Activated CD4-positive, alpha-beta T cell treated with anti-CD3 and anti-CD28 coated beads, Interleukin-2, amount 10 ng/mL, durations not matched to agents 7 days and 5 days (primary cell): ENCODE measurements at places on chromosomes 1 and 21.

GRCh38 chr1:152109998-152110294, 5.3 kb downstream of the TCHH start:
- H3K36me3 ChIP-seq: peaks cover 3% of the 10 kb centered on the region
- no peaks in the 10 kb centered on the region for H3K4me1 ChIP-seq
- no peak for DNase-seq
- H3K4me3 ChIP-seq: no peak overlapping the region
- H3K27me3 ChIP-seq: peaks cover 14% of the 10 kb centered on the region

- no peak for DNase-seq
- H3K4me1 ChIP-seq: peaks cover 4% of the 10 kb centered on the region
- no peak overlapping the region for H3K4me3 ChIP-seq
- H3K27ac ChIP-seq: no peak overlapping the region
These were observed 40.9 kb upstream of the SLC6A9 start for GRCh38 chr1:44072204-44072603.

DNA sequence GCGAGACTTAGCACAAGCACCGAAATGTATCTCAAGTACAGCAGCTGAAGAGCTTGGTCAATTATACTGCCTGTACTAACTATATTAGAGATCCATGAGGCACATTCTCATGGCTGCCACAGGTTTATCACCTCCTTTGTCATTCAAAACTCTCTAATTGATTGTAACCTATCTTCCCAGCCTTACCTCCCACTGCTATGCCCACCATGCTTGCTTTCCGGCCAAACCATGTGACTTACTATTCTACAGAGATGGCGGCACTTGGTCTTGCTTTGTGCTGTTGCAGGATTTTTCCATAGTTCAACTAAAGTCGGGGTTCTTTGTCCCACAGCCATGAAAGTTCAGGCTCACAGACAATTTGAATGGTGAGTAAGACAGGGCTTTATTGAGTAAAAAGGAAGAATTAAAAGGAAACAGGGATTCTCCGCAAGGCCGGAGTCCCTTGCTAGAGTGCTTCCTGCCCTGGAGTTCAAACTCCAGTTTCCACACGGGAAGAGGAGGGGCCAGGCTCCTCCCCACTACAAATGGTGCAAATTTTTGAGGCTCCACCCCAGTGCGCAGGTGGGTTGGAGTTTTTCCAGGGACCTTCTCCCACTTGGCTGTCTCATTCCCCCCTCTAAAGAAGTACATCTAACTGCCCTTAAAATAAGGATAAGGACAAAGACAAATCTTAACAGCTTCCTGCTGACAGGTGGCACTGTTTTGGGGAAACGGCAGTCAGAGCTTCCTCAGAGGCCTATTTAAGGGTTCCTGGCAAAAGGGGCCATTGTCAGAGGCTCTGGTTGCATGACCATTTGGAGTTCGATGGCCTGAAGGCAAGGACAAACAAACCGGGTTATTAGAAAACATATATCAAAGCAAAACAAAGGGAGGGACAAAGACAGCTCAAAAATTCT, 28.7 kb downstream of the FMO2 start:
- H3K4me3 ChIP-seq: no peak overlapping the region
- H3K36me3 ChIP-seq: no peaks in the 10 kb centered on the region
- no peak overlapping the region for H3K27ac ChIP-seq
- DNase-seq: no peak

DNA sequence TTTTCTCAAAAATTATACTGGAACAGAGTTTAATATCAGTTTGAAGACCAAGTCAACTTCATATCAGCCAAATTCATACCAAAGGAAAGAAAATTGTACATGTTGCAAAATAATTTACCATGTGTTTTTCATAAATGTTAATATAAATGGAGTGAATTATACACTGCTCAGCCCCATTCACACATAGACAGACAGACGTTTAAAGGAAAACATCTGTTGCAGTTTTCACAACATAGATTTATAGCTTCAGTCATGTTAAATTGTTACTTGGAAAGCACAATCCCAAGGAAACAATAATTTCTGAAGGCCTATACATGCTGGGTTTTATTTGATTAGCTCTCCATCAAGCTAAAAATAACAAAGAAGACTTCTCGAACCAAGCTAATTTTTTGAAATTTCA, 27.8 kb upstream of the HYI start:
- peaks cover 20% of the 10 kb centered on the region for H3K27me3 ChIP-seq
- peaks cover 6% of the 10 kb centered on the region for H3K4me1 ChIP-seq
- H3K36me3 ChIP-seq: no peaks in the 10 kb centered on the region

GRCh38 chr1:118711356-118711755, 276.8 kb downstream of the TBX15 start:
- H3K27ac ChIP-seq: no peak overlapping the region
- H3K4me1 ChIP-seq: no peaks in the 10 kb centered on the region
- H3K27me3 ChIP-seq: no peaks in the 10 kb centered on the region

DNA sequence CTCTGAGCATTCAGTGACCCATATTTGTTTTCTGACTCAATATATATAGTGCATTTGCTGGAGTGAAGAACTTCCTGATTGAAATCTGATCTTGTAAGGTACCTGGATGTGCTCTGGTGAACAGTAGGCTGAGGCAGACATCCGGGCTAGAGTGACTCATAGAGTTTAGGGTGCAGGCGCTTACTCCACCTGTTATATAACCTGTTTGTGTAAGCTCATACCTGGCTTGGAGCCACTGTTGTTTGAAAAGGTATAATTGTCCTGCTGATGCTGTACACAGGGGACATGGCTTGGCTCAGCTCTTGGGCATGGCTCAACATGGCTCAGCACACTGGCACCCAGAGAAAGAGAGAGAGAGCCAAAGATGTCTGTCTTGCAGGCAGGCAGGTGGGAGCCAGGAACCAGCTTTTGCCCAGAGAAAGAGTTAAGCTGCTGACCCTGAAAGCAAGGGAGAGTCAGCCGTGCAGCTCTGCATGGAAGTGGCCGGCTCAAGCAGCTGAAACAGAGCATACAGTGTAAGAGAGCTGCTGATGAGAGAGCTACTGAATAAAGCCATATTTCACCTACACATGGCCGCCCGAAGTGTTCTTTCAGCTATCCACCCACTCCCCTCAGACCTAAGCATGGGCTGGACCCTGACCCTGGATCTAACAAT, 43.2 kb downstream of the GJA5 start:
- peaks cover 19% of the 10 kb centered on the region for H3K27me3 ChIP-seq
- no peak for DNase-seq
- no peak overlapping the region for H3K27ac ChIP-seq
- no peak overlapping the region for H3K4me3 ChIP-seq
- peaks cover 8% of the 10 kb centered on the region for H3K4me1 ChIP-seq
- no peaks in the 10 kb centered on the region for H3K36me3 ChIP-seq

GRCh38 chr1:8903908-8904650, 25.6 kb upstream of the ENO1 start:
- H3K4me1 ChIP-seq: peaks cover 54% of the 10 kb centered on the region
- H3K4me3 ChIP-seq: no peak overlapping the region
- DNase-seq: no peak
- H3K27me3 ChIP-seq: peaks cover 2% of the 10 kb centered on the region
- H3K27ac ChIP-seq: peak overlapping the region; percentile 46
- H3K36me3 ChIP-seq: peaks cover 9% of the 10 kb centered on the region

GRCh38 chr1:38586993-38587646, 272.5 kb downstream of the RRAGC start:
- DNase-seq: peak; percentile 56
- no peak overlapping the region for H3K4me3 ChIP-seq
- H3K27ac ChIP-seq: no peak overlapping the region
- H3K27me3 ChIP-seq: peaks cover 23% of the 10 kb centered on the region

- H3K36me3 ChIP-seq: no peaks in the 10 kb centered on the region
- peak overlapping the region; percentile 48 for H3K4me3 ChIP-seq
- no peak for DNase-seq
- H3K27me3 ChIP-seq: peaks cover 46% of the 10 kb centered on the region
These were observed 1.7 kb downstream of the NR5A2 start for GRCh38 chr1:200029035-200029821.

DNA sequence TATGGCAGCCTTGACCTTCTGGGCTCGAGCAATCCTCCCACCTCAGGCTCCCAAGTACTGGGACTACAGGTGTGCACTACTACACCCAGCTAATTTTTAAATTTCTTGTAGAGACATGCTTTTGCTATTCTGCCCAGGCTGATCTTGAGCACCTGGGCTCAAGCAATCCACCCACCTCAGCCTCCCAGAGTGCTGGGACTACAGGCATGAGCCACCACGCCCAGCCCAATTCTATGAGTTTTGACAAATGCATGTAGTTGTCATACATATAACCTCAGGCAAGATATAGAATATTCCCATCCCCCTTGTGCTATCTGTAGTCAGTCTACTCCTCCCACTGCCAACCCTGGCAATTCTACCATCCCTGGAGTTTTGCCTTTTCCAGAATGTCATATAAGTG, 38.7 kb upstream of the TTC22 start:
- H3K4me1 ChIP-seq: no peaks in the 10 kb centered on the region
- no peaks in the 10 kb centered on the region for H3K36me3 ChIP-seq
- H3K27me3 ChIP-seq: peaks cover under 1% of the 10 kb centered on the region
- DNase-seq: no peak
- H3K4me3 ChIP-seq: no peak overlapping the region

DNA sequence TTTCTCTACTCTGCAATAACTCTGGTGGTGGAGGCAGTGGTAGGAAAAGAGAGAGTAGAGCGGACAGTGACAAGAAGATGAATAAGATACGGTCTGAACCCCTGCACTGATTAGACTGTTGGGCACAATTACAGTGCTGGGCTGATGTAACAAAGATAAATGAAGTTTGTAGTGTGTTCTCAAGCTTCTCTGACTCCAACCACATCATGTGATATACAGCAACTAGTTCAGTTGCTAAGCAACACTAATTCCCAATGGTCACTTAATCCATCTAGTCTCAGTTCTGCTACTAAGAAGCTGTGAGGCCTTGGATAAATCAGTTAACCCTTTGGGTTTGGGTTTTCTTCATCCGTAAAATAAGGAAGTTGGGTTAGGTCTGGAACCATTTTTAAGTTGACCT, 17.3 kb downstream of the DDR2 start:
- H3K27ac ChIP-seq: no peak overlapping the region
- no peaks in the 10 kb centered on the region for H3K4me1 ChIP-seq
- peaks cover 20% of the 10 kb centered on the region for H3K27me3 ChIP-seq
- no peak overlapping the region for H3K4me3 ChIP-seq
- no peaks in the 10 kb centered on the region for H3K36me3 ChIP-seq

GRCh38 chr21:36532769-36533467, 53.0 kb upstream of the CLDN14 start:
- H3K36me3 ChIP-seq: no peaks in the 10 kb centered on the region
- H3K27me3 ChIP-seq: peaks cover 2% of the 10 kb centered on the region
- no peak overlapping the region for H3K27ac ChIP-seq

DNA sequence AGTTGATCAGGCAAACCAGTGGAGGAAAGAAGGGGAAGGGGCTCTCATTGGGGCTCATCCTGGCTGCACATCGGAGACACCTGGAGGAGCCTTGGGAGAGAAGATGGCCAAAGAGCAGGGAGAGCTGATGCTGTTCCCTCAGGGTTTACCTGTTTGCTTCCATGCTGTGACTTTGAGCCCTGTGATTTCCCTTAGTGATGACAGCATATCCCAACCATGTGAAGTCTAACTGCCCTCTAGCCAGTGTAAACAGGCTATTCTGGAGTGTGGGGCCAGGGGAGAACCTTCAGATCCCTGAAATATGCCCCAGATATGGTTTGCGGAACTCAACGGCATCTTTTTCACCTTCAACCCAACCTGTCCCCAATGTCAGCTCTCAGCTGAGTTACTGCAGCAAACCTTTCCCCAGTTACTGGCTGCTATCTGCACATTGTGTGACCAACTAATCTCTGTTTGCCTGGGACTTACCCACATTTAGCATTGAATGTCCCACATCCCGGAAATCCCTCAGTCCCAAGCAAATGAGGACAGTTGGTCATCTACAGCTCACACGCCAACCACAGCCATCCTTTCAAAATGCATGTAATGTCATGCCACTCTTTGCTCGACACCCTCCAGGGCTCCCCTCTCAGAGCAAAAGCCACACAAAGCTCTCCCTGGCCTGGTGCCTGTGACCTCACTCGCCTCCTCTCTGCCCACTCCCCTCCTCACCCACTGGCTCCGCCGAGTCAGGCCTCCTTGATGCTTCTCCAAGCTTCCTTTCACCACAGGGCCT, 242.3 kb downstream of the KCNJ6 start:
- no peak overlapping the region for H3K27ac ChIP-seq
- DNase-seq: no peak

GRCh38 chr1:52203935-52204625, 62.2 kb downstream of the ZFYVE9 start:
- H3K27me3 ChIP-seq: no peaks in the 10 kb centered on the region
- H3K36me3 ChIP-seq: no peaks in the 10 kb centered on the region
- no peak for DNase-seq
- no peaks in the 10 kb centered on the region for H3K4me1 ChIP-seq
- no peak overlapping the region for H3K27ac ChIP-seq
- no peak overlapping the region for H3K4me3 ChIP-seq

GRCh38 chr1:212486619-212486975, 53.9 kb downstream of the NENF start:
- no peak overlapping the region for H3K27ac ChIP-seq
- no peak for DNase-seq

- no peaks in the 10 kb centered on the region for H3K36me3 ChIP-seq
- no peak for DNase-seq
- no peak overlapping the region for H3K27ac ChIP-seq
- H3K27me3 ChIP-seq: peaks cover 6% of the 10 kb centered on the region
- H3K4me3 ChIP-seq: no peak overlapping the region
These were observed 63.1 kb upstream of the SLC2A1 start for GRCh38 chr1:43021547-43022474.

- H3K27me3 ChIP-seq: peaks cover 6% of the 10 kb centered on the region
- H3K36me3 ChIP-seq: no peaks in the 10 kb centered on the region
- H3K27ac ChIP-seq: no peak overlapping the region
- no peak for DNase-seq
These were observed 59.8 kb downstream of the PTPN14 start for GRCh38 chr1:214491468-214492146.

DNA sequence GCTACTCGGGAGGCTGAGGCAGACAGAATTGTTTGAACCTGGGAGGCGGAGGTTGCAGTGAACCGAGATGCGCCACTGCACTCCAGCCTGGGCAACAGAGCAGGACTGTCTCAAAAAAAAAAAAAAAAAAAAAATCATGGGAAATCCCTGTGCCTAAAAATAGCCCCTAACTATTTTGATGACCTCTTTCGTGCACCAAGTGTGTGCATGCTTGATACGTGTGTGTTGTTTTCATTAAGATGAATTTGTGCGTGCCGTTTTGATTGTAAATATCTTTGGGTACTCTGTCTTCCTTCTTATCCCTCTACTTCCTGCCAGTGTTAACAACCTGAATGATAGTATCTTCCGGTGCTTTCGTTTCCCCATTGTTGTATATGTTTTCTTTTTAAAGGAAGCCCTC, 9.8 kb downstream of the CACYBP start:
- H3K4me1 ChIP-seq: peaks cover 27% of the 10 kb centered on the region
- no peak overlapping the region for H3K4me3 ChIP-seq
- no peaks in the 10 kb centered on the region for H3K27me3 ChIP-seq
- DNase-seq: no peak

DNA sequence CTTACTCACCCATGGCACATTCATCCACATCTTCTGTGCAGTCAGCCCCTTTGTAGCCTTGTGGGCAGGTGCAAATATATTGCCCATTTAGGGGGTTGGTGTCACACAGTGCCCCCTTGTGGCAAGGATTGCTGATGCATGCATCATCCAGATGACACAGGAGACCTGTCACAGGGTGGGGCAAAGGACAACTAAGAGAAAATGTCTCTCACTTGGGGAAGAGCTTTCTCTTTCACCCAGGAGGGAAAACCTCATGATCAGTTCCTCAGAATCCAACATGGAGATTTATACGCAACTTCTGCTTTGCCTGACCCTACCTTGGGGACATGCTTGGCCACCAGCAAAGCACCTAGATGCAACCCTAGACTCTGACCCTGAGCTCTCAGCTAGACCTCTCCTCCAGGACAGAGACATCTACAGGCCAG, 71.8 kb upstream of the ADAM30 start:
- H3K36me3 ChIP-seq: peaks cover 43% of the 10 kb centered on the region
- H3K4me3 ChIP-seq: no peak overlapping the region
- peak overlapping the region; percentile 74 for H3K27ac ChIP-seq
- peak; percentile 84 for DNase-seq
- peaks cover 9% of the 10 kb centered on the region for H3K4me1 ChIP-seq
